ENCODE measurements at places on chromosomes 12 and 14.

GRCh38 chr12:115294453-115295133 lies 610.6 kb upstream of the TBX3 start:
- no peaks in the 10 kb centered on the region for H3K36me3 ChIP-seq
- H3K27ac ChIP-seq, result no peak overlapping the region
- no peaks in the 10 kb centered on the region for H3K27me3 ChIP-seq
- H3K4me1 ChIP-seq, result no peaks in the 10 kb centered on the region
- H3K4me3 ChIP-seq, result no peak overlapping the region
- DNase-seq, result no peak

DNA sequence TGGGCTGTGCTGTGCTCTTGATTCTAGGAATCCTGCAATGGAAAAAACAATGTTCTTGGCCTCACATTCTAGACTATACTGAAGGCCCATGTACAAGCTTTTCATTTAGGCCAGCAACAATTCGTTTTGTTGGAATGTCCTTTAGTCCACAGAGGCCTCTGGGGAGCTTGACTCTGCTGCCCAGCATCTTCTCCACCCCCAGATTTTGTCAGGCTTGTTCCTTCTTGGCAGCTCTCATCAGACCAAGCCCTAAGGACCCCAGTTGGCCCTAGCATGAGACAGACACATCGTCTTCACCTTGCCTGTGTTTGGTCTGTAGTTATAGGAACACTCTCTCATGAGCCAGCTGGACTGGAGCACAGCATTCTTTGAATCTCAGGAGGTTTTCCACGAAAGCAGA lies 300.1 kb downstream of the VRK1 start:
- H3K27me3 ChIP-seq, result no peaks in the 10 kb centered on the region
- no peak overlapping the region for H3K4me3 ChIP-seq
- H3K36me3 ChIP-seq, result no peaks in the 10 kb centered on the region
- H3K4me1 ChIP-seq, result peaks cover 4% of the 10 kb centered on the region
- H3K27ac ChIP-seq, result no peak overlapping the region

DNA sequence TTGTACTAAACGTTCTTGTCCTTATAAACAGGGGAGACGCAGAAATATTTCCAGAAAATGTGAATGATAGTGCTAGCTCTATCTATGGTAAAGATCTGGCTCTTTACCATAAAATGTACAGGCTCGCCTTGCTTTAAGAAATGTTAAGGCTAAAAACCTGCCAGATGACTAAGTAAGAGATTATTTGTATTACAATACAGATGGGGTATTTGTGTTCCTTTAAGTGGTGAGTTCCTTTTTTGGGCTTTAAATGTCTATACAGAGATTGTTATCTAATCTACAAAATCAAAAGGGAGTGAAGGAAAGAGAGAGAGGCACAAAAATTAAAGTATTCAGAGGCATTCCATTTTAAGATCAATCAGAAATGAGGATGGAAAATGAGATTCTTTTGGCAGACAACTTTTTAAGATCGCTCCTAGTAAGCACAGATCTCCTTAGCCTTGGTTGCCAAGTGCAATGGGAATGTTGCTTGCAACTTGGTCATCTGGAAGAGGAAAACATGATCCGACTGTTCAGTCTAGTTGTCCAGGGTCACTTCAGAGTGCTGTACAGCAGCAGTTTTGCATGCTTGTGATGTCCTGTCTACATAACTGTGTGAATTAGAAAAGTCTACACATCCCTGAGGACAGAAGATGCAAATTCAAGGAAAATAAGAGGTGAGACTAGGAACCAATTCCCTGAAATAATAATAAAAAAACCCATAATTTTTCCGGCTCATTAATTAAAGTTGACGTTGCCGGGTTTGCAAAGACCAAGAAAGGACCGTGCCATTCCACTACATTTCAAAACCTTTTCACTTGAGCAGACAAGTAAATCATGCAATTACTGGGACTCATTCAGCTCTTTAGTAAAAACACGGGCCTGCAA lies 380.8 kb downstream of the EGLN3 start:
- peaks cover 67% of the 10 kb centered on the region for H3K4me1 ChIP-seq
- no peaks in the 10 kb centered on the region for H3K36me3 ChIP-seq
- H3K27ac ChIP-seq, result peak overlapping the region; percentile 98
- H3K4me3 ChIP-seq, result peak overlapping the region; percentile 17
- H3K27me3 ChIP-seq, result no peaks in the 10 kb centered on the region

DNA sequence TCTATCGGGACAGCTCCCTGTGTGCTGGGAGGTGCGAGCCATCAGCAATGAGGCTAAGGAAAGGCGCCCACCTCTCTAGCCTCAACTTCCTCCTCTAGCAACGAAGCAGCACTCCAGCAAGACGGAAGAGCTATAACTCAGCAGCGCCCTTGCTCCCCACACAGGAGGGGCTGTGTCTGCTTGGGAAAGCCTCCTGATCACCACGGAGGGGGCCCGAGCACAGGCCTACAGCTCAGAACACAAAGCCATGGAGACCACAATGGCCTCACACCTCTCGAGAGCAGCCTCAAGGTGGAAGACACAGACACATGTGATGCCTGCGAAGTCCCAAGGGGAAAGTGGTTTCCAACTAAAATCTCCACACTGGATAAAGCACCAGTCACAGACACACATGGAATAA lies 60.4 kb downstream of the CDC42BPB start:
- H3K4me3 ChIP-seq, result no peak overlapping the region
- H3K27ac ChIP-seq, result no peak overlapping the region
- H3K4me1 ChIP-seq, result peaks cover 11% of the 10 kb centered on the region
- no peaks in the 10 kb centered on the region for H3K36me3 ChIP-seq
- peaks cover 5% of the 10 kb centered on the region for H3K27me3 ChIP-seq
- DNase-seq, result no peak

DNA sequence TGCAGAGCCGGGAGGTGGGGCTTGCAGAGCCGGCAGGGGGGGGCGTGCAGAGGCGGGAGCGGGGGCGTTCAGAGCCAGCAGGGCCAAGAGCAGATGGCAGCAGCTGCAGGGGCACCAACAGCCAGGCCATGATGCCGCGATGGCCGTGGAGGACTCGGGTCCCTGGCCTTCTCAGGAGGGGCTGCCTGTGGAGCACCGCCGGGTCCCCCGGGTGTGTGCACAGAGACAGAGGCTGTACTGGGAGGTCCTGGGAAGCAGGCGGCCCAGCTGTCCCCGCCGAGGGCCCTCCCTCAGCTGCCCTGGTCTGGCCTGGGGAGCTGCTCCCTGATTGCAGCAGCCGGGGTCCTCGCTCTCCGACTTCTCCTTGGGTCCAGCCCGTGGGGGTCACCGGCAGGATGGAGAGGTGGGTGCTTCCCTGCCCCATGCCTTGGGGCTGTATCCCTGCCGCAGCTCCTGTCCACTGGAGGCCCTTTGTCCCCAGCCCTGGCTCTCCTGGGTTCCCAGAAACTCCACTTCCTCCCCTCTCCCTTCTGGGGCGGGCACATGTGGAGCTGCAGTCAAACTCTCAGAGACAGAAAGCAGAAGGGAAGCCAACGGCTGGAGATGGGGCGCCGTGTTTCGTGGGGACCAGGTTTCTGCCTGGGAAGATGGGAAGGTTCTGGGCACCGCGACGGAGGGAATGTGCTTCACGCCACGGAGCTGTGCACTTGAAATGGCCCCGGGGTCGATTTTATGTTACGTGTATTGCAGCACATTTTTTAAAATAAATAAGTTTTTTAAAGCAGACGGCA lies 75.8 kb upstream of the GALNT9 start:
- H3K4me3 ChIP-seq, result no peak overlapping the region
- H3K27me3 ChIP-seq, result no peaks in the 10 kb centered on the region
- no peak for DNase-seq
- H3K36me3 ChIP-seq, result no peaks in the 10 kb centered on the region
- H3K4me1 ChIP-seq, result no peaks in the 10 kb centered on the region

DNA sequence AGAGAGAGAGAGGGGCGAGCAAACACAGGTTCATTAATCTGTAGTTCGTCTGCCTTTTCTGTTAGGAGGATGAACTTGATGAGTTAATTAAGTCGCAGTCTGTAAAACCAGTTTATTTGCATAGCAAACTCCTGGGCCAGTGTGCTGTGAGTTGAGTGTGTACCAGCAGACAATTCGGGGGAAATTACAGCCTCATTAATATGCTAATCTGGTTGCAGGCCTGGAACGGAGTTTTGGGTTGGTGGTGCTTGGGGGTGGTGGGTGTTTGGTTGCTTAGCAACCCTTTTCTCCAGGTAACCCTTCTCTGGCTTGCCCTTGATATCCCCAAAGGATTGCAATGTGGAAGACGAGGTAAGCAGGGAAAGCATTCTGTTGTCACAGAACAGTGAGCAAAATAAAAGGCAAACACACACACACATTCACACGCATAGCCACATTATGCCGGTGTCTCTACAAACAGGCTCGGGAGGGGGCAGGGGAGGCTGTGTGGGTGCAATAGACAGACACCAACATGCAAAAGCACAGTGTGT lies 29.2 kb upstream of the LHX5 start:
- DNase-seq, result peak; percentile 70
- peak overlapping the region; percentile 42 for H3K4me3 ChIP-seq

GRCh38 chr14:90678420-90678819 lies 137.8 kb downstream of the TTC7B start:
- DNase-seq, result no peak
- H3K4me3 ChIP-seq, result no peak overlapping the region
- no peaks in the 10 kb centered on the region for H3K36me3 ChIP-seq
- no peaks in the 10 kb centered on the region for H3K4me1 ChIP-seq

DNA sequence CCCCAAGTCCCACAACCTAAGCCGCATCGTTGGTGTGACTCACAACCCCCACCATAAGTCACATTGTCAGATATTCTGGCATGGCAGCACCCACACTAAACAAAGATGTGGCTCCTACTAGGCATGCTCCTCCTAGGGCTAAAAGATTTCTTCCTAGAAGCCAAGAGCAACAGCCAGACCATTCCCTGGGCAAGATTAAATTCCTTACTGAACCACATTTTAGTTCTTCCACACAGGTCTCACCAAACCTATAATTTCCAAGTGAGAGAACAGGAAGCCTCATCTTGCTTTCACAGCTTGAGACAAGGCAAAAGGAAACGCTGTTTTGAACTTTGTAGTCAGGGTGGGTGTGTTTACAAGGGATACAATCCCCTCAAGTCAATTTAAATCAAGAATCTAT lies 632.8 kb downstream of the DIO2 start:
- no peak overlapping the region for H3K27ac ChIP-seq
- no peaks in the 10 kb centered on the region for H3K27me3 ChIP-seq
- DNase-seq, result no peak
- peaks cover 14% of the 10 kb centered on the region for H3K4me1 ChIP-seq
